ENCODE measurements at places on chromosomes 12 and 14. TPM values are rescaled to one million over a fixed set of nuclear protein-coding genes. Genes with fewer than 3 reads are reported as not detected.

CIROP gene
- not detected for total RNA-seq

IGF1 gene
- 0.40 TPM for total RNA-seq

FAM222A gene
- 1.5 TPM for total RNA-seq

TAS2R13 gene
- 2.4 TPM for total RNA-seq

EIF2B2 gene
- 46.7 TPM for total RNA-seq

SDS gene
- not detected for total RNA-seq

KCNK10 gene
- not detected for total RNA-seq

ANKRD33 gene
- not detected for total RNA-seq

IKZF4 gene
- 8.2 TPM for total RNA-seq

RNASE4 gene
- total RNA-seq, result 17.8 TPM

ACOT4 gene
- 1.4 TPM for total RNA-seq

SDSL gene
- 6.2 TPM for total RNA-seq

NABP2 gene
- 45.3 TPM for total RNA-seq

NRL gene
- 1.2 TPM for total RNA-seq

AQP6 gene
- total RNA-seq, result not detected

MUCL1 gene
- not detected for total RNA-seq

MRPL52 gene
- 74.3 TPM for total RNA-seq

FGD6 gene
- 11.2 TPM for total RNA-seq

INHBC gene
- total RNA-seq, result not detected

TDRD9 gene
- total RNA-seq, result not detected

E2F7 gene
- 3.0 TPM for total RNA-seq

MYH6 gene
- not detected for total RNA-seq

ITGB7 gene
- total RNA-seq, result 0.83 TPM

RPGRIP1 gene
- total RNA-seq, result not detected

LYZ gene
- 0.21 TPM for total RNA-seq

PTGER2 gene
- total RNA-seq, result 2.1 TPM

PDE3A gene
- 27.8 TPM for total RNA-seq

INF2 gene
- 124 TPM for total RNA-seq

SSPN gene
- total RNA-seq, result 23.3 TPM

TSPAN19 gene
- total RNA-seq, result not detected

RD3L gene
- total RNA-seq, result not detected

SERPINA9 gene
- total RNA-seq, result not detected

ACAD10 gene
- total RNA-seq, result 27.1 TPM

Measured in osteocyte (in vitro differentiated cells).